ENCODE measurements at places on chromosomes 12 and 14.

DNA sequence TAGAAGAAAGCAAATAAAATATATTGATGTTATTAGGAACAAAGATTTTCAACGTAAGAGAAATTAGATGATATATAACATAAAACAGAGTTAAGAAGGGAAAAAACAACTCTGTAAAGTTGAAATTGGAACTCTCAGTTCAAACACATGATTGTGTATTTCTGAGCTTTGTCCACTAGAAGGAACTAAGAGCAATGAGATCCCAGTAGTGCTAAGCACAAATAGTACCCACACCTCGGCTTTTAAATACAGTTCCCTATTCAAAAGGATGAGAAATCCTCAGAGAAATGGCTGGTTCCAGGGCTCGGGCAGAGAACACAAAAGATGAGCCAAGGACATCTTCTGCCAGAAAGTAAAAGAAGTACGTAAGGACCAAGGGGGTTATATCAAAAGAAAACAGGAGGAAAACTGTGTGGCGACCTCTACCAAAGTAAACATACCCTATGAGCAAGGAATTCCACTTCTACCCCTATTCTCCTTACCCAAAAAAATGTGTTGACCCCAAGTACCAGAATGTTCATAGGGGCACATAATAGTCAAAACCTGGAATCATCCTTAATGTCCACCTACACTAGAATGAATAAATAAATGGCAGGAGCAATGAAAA is 96.6 kb downstream of the SPTSSA start:
- no peak for DNase-seq
- no peaks in the 10 kb centered on the region for H3K4me1 ChIP-seq
- no peak overlapping the region for H3K27ac ChIP-seq
- no peaks in the 10 kb centered on the region for H3K27me3 ChIP-seq
- H3K36me3 ChIP-seq: no peaks in the 10 kb centered on the region

DNA sequence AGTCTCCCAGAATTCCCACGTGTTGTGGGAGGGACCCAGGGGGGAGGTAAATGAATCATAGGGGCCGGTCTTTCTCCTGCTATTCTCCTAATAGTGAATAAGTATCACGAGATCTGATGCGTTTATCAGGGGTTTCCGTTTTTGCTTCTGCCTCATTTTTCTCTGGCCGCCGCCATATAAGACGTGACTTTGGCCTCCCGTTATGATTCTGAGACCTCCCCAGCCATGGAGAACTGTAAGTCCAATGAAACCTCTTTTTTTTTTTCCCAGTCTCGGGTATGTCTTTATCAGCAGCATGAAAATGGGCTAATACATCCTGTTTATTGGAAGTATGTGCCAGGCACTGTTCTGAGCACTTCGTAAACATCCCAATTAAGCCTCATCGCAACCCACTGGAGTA is 788 bp downstream of the KRT72 start:
- no peak overlapping the region for H3K4me3 ChIP-seq
- no peak for DNase-seq
- H3K4me1 ChIP-seq: no peaks in the 10 kb centered on the region
- no peaks in the 10 kb centered on the region for H3K36me3 ChIP-seq
- H3K27me3 ChIP-seq: no peaks in the 10 kb centered on the region

DNA sequence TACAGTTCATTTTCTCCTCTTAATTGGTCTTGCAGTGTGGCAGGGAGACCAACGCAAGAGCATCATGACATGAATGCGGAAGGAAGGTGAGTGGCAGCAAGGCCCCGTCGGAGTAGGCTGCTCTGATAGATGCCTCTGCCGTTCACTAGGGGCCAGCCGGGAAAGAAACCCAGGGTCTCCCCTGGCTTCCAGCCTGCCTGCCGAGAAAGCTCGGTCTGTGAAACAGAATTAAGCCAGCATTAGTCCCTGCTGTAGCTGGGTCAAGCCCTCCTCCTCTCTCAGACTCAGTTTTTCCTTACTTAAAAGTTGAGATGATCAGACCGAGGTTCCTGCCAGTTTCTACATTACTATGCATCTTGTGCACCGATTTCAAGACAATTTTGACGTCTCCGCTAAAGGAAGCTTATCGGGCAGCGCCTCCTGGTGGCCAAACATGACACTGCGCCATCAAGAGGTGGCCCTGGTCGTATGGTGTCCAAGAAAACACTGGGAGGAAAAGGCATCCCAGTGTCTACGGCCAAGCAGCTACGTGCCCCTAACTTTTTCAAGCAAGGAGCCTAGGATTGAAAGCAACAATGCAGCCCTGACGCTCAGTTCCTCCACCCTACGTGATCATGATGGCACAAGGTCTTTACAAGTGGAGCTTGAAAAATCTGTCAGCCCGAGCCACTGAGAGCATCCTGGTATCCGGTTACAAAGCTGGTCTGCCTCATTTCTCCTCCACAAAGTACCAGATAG is 131.6 kb downstream of the KSR2 start:
- no peak overlapping the region for H3K4me3 ChIP-seq
- peaks cover 36% of the 10 kb centered on the region for H3K27me3 ChIP-seq
- H3K36me3 ChIP-seq: no peaks in the 10 kb centered on the region
- DNase-seq: peak; percentile 71

DNA sequence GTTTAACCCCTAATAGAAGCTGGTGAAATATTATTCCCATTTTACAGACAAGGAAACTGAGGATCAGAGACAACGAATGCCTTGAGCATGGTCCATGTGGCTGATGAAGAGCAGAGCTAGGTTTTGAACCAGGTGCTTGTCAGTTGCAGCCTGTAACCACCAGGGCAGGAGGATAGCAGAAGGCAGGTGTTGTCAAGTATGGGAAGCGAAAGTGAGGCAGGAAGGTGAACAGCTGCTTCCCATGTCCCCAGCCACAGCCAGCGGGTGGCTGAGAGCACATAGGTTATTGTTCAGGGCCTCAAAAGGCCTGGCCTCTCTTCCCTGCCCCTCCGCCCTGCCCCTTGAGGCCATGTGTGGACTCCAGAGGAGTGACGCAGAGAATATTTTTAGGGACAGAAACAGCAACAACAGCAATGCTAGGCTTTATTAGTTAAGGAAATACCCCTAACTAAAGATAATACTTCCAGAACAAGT is 39.6 kb downstream of the IQSEC3 start:
- H3K4me1 ChIP-seq: no peaks in the 10 kb centered on the region
- peak; percentile 53 for DNase-seq
- H3K4me3 ChIP-seq: no peak overlapping the region
- H3K27ac ChIP-seq: no peak overlapping the region
- H3K36me3 ChIP-seq: no peaks in the 10 kb centered on the region

GRCh38 chr12:46267825-46268582 is 839 bp downstream of the SLC38A1 start:
- peaks cover 7% of the 10 kb centered on the region for H3K4me1 ChIP-seq
- H3K27ac ChIP-seq: peak overlapping the region; percentile 88
- no peak for DNase-seq
- H3K4me3 ChIP-seq: peak overlapping the region; percentile 76

- H3K4me3 ChIP-seq: no peak overlapping the region
- DNase-seq: no peak
- no peak overlapping the region for H3K27ac ChIP-seq
- no peaks in the 10 kb centered on the region for H3K36me3 ChIP-seq
Measured at GRCh38 chr12:113831016-113831415, 135.1 kb downstream of the RBM19 start.

- no peak overlapping the region for H3K27ac ChIP-seq
- no peak overlapping the region for H3K4me3 ChIP-seq
- no peaks in the 10 kb centered on the region for H3K27me3 ChIP-seq
- DNase-seq: no peak
Measured at GRCh38 chr12:55607821-55608594, 28.7 kb upstream of the OR10P1 start.

DNA sequence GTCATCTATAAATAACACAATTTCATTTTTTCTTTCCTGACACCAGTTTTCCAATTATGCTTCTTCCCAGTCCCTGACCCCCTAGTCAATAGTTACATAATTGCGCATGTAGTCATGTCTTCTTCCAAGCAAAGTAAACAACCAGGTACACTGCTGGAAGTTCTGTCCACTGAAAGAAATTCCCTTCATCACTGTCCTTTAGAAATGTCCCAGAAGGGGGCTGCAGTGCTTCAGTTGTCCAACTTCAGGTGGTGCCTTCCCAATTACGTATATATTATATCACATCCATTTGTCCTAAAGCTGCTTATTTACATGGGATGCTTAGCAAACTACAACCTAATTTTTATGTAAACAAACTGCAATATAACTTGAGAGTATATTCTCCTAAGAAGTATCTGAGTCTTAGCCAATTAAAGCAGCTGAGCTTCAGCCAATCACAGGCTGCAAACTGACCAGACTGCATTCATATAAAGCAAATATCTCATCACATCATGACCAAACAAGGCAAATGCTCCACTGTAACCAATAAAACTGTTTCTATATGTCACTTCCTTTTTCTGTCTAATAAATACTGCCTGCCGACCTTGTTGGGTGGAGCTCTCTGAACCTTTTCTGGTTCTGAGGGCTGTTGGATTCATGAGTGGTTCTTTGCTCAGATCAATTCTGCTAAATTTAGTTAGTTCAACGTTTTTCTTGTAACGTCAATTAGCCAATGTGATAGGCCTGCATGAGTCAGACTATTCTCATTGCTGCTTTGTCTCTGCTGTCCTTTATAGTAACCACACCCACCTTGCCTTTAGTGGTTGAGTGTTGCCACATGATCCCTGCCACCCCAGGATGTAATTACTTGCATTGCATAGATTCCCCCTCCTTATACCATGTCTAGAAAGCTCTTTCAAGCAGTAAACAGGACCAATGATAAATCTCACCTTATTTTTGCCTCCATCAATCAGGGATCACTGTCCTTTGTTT is 239.3 kb downstream of the ALG10B start:
- H3K4me3 ChIP-seq: no peak overlapping the region
- no peaks in the 10 kb centered on the region for H3K4me1 ChIP-seq
- no peaks in the 10 kb centered on the region for H3K27me3 ChIP-seq
- DNase-seq: no peak
- no peak overlapping the region for H3K27ac ChIP-seq

DNA sequence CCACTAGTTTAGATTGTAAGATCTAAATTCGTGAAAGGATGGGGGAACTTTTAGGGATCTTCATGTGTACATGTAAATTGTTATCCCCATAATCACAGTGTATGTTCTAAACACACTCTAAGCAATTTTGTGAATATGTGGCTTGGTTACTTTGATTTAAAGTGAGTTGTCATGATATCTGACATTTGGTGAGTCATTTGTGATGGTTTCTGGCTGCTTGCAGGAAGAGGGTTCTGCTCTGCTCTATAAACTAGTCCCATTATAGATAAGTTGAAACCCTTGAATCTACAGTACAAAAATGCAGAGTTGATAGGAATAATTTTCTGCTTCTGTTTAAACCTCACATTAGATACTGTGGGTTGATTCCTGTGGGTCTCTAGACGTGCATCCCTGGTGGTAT is 14.8 kb downstream of the GUCY2C start:
- H3K4me3 ChIP-seq: no peak overlapping the region
- DNase-seq: no peak
- H3K36me3 ChIP-seq: no peaks in the 10 kb centered on the region

- H3K27me3 ChIP-seq: no peaks in the 10 kb centered on the region
- DNase-seq: no peak
- no peak overlapping the region for H3K4me3 ChIP-seq
- H3K36me3 ChIP-seq: no peaks in the 10 kb centered on the region
- no peaks in the 10 kb centered on the region for H3K4me1 ChIP-seq
Measured at GRCh38 chr12:80868576-80868975, 69.2 kb downstream of the LIN7A start.

DNA sequence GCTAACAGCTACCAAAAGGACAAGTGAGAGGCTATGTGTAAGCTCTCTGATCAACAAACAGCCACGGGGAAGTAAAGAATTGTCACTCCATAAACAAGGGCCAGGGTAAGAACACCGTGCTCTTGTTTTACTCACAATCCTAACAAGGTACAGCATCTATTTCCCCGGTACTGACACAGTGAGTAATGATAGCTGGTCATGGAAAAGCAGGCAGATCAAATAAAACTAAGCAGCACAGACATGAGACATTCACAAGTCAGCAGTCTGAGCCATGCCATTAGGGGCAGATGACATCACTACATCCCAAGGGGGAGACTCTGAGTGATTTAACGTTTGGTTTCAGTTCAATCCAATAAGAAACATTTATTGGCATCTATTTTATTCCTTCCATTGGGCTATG is 54.4 kb downstream of the ARL6IP4 start:
- peaks cover 31% of the 10 kb centered on the region for H3K36me3 ChIP-seq
- no peak overlapping the region for H3K4me3 ChIP-seq
- H3K27ac ChIP-seq: no peak overlapping the region
- no peaks in the 10 kb centered on the region for H3K27me3 ChIP-seq
- H3K4me1 ChIP-seq: no peaks in the 10 kb centered on the region

- no peak overlapping the region for H3K4me3 ChIP-seq
- H3K36me3 ChIP-seq: peaks cover 95% of the 10 kb centered on the region
- H3K27ac ChIP-seq: no peak overlapping the region
- no peaks in the 10 kb centered on the region for H3K27me3 ChIP-seq
- peak; percentile 38 for DNase-seq
Measured at GRCh38 chr12:132640936-132641335, 22.4 kb downstream of the P2RX2 start.

DNA sequence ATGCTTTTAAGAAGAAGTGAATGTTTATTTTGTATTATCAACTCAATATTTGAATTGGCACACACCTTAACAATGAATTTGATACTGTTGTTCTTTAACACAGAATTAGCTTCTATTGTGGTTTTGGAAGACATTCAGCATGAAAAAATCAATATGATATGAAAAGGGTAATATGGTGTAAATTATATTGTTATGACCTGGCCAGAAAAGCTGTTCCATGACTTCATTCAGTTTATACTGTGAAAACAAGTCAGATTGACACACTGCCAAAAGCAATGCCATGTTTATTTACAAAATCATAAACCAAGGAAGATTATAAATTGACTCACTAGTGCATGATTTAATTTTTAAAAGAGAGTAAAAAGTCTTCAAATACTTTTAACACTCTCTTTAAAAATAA is 851.4 kb upstream of the SEL1L start:
- peaks cover 43% of the 10 kb centered on the region for H3K4me1 ChIP-seq
- H3K27ac ChIP-seq: peak overlapping the region; percentile 80
- H3K27me3 ChIP-seq: no peaks in the 10 kb centered on the region
- no peaks in the 10 kb centered on the region for H3K36me3 ChIP-seq

DNA sequence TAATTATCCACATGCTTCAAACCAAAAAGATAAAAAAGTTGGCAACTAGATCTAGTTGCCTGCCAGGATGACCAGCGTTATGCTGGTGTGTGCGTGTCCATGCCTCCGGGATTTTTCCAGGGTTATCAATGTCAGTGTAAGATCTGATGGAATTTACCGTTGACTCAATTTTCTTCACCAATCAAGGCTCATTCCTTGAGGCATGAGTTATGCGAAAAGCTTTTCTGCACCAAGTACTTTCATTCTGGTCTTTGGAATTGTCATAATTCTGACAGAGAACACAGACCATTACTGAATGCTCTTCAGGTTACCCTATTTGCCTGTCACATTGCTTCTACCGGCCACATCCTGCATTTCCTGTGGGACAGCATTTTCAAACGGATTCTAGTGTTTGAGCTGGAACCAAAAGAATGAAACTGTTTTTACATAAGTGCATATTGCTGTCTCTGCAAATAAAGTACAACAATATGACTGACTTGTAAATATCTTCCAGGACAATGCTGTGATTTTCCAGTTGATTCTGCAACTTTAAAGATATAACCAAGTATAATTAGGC is 91.8 kb downstream of the DUSP16 start:
- H3K4me3 ChIP-seq: no peak overlapping the region
- no peak for DNase-seq
- no peak overlapping the region for H3K27ac ChIP-seq
